ENCODE measurements at places on chromosomes 3 and 15.

- DNase-seq = no peak
Observed at GRCh38 chr15:78684657-78685056, 43.6 kb upstream of the CHRNB4 start.

DNA sequence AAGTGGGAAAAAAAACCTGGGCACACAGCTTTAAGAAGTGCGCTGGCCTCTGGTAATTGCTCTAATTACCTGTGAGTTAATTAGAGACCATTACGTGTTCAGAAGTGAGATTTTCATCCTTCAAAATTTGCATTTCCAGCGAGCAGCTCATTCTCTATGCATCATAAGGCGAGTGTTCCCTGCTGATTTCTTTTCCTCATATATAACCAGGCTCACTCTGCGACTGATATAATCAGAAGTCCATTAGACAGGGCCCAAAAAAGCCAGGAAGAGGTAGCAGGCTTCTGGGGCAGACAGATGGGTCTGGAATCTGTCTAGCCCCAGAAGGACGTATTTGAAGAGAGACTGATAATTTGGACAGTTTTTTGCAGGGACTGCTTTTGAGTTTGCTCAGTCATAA lies 158.7 kb downstream of the MTHFS start:
- DNase-seq = no peak

GRCh38 chr3:5581743-5582142 lies 394.2 kb downstream of the EDEM1 start:
- no peak for DNase-seq

- no peak for DNase-seq
Observed at GRCh38 chr3:101292027-101292426, 28.3 kb downstream of the IMPG2 start.

- no peak for DNase-seq
Observed at GRCh38 chr3:114453361-114453780, 159.5 kb downstream of the TIGIT start.

- DNase-seq = no peak
Observed at GRCh38 chr15:39251413-39252133, 329.3 kb upstream of the THBS1 start.

Data from stimulated activated CD8-positive, alpha-beta memory T cell treated with anti-CD3 and anti-CD28 coated beads, Interleukin-2, amount 100 ng/mL, for 1 hour (primary cell).